CD8-positive, alpha-beta memory T cell (primary cell): ENCODE measurements at places on chromosomes 16 and 17. TPM values are rescaled to one million over a fixed set of nuclear protein-coding genes. Genes with fewer than 3 reads are reported as not detected.

DNA sequence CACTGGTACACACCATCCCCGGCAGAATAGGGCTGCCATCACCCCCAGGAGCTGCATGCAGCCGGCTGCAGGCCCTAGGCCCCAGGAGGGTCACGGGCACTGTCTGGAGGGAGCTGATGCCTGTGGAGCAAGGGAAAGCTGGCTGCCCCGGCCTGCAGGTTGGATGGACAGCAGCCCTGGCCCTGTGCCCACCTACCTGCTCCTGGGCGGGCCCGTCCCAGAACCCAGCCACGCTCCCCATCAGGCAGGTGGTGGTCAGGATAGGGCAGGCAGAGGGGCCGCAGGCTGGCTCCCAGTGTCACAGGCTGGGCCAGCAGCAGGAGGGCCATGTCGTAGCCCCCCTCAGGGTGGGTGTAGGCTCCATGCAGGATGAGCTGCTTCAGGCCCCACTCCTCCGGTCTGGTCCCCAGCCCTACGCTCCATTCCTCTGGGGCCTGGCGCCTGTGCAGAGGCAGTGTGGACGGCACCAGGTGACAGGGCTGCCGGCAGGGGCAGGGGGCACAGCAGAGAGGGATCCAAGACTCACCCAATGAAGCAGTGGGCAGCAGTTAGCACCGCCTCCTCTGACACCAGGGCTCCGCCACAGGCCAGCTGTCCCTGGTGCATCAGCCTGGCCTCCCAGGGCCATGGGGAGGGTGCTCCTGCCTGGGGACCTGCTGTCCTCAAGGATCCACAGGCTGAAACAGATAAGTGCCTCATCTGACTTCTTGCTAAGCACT lies 4.0 kb downstream of the PRSS53 start:
- no peak for DNase-seq

The CFAP52 gene
- total RNA-seq, result not detected

The PER1 gene
- total RNA-seq, result 35.8 TPM

The MEFV gene
- not detected for total RNA-seq

- DNase-seq, result no peak
These were observed 41.7 kb downstream of the DNAH17 start for GRCh38 chr17:78535273-78536197.

The ADAD2 gene
- total RNA-seq, result 0.40 TPM

The OR3A3 gene
- not detected for total RNA-seq

The SSTR5 gene
- not detected for total RNA-seq

DNA sequence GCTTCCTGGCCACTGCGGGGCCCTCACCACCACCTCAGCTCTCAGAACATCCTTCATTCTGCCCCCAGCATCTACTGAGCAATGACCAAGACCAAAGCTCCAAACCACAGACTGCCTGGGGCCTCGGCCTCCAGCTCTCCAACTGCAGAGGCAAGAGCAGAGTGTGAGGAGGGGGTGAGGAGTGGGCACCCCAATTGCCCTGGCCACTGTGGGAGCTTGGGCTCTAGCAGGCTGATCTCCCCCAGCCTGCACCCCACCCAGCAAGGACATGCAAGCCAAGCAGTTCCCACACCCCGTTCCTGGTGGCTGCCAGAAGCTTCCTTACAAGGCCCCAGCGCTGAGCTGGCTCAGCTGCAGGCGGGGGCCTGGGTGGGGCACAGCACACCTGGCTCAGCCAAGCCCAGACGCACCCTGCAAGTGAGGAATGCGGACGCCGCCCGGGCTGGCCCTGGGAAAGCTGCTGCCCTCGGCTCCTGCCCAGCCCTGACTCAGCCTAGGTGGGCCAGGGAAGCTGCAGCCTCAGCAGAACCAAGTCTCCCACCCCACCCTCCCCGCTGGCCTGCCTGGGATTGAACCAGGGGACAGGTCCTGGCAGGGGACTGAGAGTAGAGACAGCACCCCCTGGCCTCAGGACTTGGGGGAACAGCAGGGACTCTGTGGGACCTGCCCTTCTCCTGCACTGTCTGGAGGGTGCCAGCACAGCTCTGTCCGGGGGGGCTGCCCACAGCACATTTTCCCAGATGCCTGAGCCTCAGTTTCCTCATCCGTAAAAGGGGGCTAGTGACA lies 29.7 kb upstream of the KRT17 start:
- no peak for DNase-seq

The MAZ gene
- 478 TPM for total RNA-seq

The PPL gene
- total RNA-seq, result not detected

The TANGO6 gene
- total RNA-seq, result 30.3 TPM
